Activated CD4-positive, alpha-beta T cell treated with anti-CD3 and anti-CD28 coated beads for 36 hours (primary cell): ENCODE measurements at places on chromosomes 7 and 10.

GRCh38 chr10:63657761-63658160 lies 136.6 kb downstream of the REEP3 start:
- no peak for DNase-seq

- no peak for DNase-seq
Measured at GRCh38 chr7:96026611-96027010, 254.3 kb downstream of the DYNC1I1 start.

- DNase-seq: no peak
Measured at GRCh38 chr10:104337521-104337984, 712 bp downstream of the ITPRIP start.

- no peak for DNase-seq
Measured at GRCh38 chr10:18399158-18399557, 252.2 kb downstream of the NSUN6 start.

GRCh38 chr7:96786261-96786997 lies 76.8 kb upstream of the SEM1 start:
- no peak for DNase-seq

DNA sequence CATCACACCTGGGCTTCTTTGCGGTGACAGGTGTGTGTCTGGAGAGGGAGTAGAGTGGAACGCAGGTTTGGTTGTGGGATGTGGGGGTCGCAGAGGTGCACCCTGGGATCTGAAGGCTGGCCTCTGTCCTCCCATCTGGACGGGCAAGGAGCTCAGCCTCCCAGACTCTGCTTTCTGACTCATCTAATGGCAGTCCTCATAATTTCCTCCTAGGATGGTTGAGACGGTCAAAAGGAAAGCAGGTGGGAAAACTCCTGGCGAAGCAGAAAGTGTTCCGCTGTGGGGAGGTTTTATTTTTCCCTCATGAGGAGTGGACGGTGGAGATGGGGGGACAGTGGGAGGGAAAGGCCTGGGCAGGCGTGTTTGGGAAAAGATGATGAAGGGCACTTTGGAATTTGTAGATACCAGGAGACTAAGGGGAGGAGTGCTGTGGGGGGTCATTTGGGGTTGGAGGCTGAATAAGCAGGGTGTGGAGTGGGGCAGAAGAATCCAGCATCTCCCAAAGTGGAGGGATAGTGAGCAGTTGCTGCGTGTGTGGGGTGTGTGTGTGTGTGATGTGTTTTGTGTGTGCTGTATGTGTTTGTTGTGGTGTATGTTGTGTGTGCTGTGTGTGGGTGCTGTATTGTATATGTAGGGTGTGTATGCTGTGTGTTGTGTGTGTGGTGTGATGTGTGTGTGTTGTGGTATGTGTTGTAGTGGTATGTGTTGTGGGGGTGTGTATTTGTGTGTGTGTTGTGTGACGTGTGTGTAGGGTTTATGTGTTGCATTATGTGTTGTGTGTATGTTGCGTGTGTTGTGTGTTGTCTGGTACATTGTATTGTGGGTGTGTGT lies 97.2 kb upstream of the PODXL start:
- no peak for DNase-seq

DNA sequence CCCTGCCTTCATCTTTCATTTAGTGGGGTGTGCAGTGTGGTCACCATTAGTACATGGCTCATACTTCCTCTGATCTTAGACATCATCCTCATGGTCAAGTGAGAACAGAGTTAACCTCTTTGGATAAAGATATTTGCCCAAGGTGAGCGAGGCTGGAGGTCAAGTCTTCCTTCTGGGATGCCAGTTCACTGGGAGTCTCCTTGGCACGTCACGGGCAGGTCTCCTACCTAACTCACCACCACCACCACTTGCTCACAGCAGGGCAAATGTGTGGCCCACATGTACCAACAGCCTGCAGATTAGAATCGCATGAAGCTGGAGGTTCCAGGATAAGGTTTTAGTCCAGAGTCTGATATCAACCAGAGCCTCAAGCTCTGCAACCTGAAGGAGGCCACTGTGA lies 164.6 kb downstream of the USP6NL start:
- DNase-seq: no peak

- no peak for DNase-seq
Measured at GRCh38 chr7:43956027-43956426, 29.8 kb downstream of the UBE2D4 start.
